ENCODE measurements at places on chromosomes 7 and 10.
A peak's percentile ranks its signal among the peaks of the same experiment; 100 is the strongest.

DNA sequence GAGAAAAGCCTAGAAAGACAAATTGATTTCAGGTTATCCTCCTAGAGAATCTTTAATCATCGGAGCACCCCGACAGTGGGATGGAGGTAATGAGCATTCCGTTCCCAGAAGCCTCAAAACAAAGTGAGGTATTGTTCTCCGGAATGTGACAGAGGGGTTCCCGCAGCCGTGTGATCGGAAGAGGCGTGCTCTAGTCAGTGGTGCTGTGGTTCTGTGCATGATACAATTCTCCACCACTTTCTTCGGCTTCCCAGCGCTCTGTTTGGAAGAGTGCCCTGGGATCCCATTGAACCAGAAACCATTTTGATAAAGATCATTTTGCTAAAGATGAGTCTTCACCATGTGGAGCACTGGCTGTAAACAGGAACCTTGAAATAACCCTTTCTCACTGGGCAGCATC is 434.6 kb downstream of the PAXIP1 start:
- DNase-seq: no peak

GRCh38 chr10:69250041-69250440 is 28.3 kb upstream of the HK1 start:
- no peak for DNase-seq

DNA sequence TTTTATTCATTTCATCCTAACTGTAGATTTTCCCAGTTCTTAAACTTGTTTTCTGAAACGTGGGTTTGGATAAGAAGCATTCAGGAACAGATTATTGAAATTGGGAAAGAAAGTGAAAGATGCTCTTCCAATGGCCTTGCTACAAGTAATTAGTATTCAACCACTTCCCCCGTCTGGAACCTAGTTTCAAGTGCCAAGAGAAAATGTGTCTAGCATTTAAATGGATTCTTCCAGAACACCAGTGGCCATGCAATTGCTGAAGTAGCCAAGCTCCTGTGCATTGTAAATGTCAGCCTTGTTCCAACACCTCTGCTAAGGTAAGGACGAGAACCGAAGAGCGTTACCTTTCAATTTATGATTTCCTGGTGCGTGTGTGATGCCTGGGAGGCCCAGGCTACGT is 68.2 kb downstream of the PFKFB3 start:
- no peak for DNase-seq

DNA sequence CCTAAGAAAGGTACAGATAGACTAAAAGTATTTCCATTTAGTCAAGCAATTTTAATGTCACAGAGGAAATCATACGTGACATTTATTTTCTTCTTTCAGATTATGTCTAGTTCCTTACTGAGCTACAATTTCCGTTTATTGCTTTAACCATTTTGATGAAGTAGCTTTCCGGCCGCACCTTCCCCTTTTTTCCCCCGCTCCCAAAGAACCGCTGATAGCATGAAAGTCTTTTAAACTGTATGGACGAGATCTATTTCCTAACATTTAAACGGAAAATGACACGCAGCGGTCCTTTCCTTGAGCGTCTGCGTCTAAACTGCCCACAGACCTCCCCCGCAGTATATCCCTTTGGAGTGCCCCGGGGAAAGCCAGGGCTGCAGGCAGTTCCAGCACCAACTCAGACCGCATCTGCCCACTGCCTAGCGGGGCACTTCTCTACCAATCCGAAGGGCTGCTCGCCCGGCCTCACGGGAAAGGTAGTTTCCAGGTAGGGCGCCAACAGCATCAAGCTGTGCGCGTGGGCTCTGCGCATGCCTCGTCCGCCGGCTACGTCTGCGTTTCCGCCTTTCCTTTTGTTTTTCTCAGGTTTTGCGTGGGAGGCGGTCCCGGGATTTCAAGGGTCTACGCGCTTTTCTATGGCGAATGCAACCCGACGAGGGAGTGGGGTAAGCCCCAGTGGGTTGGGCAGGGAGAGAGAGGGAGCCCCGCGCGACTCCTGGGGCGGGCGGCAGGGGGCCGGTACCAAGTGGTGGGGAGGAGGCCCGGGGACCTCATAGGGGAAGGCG is at the start of gene ZNF33A:
ZNF33A (plus strand) TSS at position 557 of the 785 bp plus-strand sequence. CDS start 1,667 bp downstream, outside the sequence.
- DNase-seq: peak; percentile 84

GRCh38 chr10:80407812-80408241 is 524 bp upstream of the PRXL2A start:
- no peak for DNase-seq

- DNase-seq: no peak
Measured at GRCh38 chr10:60155943-60156683, 233.6 kb downstream of the ANK3 start.

All from NCI-H2081 (cell line).